A172 (cell line): ENCODE measurements at places on chromosomes 2 and 18. TPM values are rescaled to one million over a fixed set of nuclear protein-coding genes. Genes with fewer than 3 reads are reported as not detected.

Gene ITGB6
- 0.29 and 1.00 TPM in 2 replicates for total RNA-seq

Gene LDLRAD4
- total RNA-seq: 5.7 and 8.9 TPM in 2 replicates

Gene KCNK3
- total RNA-seq: 0.05 and 0.60 TPM in 2 replicates

Gene CCDC141
- total RNA-seq: 0.31 TPM in 1 of 2 replicates, not detected in the other

Gene GPC1
- 182 and 198 TPM in 2 replicates for total RNA-seq

Gene HJURP
- total RNA-seq: 78.3 and 83.2 TPM in 2 replicates

Gene CAPG
- total RNA-seq: 659 and 712 TPM in 2 replicates

Gene SATB2
- 8.8 and 10.2 TPM in 2 replicates for total RNA-seq

Gene C2orf72
- 2.6 and 10.8 TPM in 2 replicates for total RNA-seq

Gene KYNU
- total RNA-seq: 1.4 and 3.9 TPM in 2 replicates
